ENCODE measurements at places on chromosomes 3 and 15.

GRCh38 chr3:128804811-128805155 lies 74.6 kb upstream of the ACAD9 start:
- no peak for DNase-seq

GRCh38 chr15:77409259-77410156 lies 10.4 kb downstream of the PEAK1 start:
- DNase-seq: no peak

DNA sequence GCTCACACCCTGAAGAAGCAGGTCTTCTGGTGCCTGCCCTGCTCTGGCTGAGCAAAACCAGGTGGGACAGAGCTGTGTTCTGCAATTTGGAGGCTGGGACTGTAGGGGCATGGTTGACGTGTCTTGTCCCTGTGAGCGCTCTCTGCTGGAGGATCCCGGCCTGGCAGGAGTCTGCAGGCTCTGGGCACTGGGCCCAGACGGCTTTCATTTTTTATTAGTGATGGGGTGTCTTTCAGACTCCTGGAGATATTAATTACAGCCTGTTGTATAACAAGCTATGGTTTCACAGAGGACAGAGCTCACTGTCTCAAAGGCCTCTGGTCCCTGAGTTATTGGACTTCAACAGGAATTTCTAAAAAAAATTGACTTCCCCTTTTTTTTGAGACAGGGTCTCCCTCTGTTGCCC lies 29.5 kb upstream of the ZNF710 start:
- peak; percentile 48 for DNase-seq

DNA sequence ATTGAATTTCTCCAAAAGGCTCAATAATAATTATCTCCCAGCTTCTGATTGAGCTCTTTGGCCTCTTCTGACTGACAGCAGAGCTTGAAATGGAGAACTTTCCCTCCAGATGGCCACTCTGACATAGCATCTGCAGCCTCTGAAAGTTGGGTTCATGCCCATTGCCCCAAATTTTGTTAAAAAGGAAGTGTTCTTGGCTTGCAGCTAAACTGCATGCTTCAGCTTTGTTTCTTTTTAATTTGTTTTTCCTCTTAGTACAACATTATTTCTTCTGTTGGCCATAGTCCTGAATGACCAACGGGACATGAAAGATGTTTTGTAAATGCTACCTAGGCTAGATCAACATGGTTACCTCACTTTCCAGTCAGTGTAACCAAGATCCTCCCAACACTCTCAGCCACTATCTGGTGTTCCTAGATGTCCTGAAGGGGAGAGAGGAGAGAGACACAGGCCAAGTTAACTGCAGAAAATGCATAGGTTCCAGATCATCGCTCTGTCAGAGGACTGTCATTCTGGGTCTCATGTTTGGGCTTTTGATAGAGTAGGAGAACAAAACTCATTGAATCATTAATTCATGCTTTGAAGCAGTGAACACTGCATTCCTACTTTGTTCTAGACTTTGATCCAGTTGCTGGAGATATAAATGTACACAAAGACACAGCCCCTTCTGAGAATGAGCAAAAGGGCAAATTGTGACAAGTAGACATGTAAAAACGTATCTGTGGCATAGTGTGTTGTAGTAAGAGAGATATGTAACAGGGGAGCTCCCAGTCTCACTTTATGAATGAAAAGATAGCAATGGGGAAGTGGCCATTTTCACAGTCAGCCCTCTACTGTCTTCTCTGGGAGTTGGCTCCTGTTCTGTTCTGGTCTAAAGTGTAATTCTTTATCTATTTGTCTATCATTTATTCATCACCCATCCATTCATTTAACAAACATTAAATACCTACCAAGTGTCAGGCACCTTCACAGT lies 156.2 kb downstream of the ZNF621 start:
- no peak for DNase-seq

- no peak for DNase-seq
Measured at GRCh38 chr3:38722781-38723568, 73.5 kb upstream of the SCN5A start.

- no peak for DNase-seq
Measured at GRCh38 chr3:127565711-127566110, 24.8 kb downstream of the TPRA1 start.

DNA sequence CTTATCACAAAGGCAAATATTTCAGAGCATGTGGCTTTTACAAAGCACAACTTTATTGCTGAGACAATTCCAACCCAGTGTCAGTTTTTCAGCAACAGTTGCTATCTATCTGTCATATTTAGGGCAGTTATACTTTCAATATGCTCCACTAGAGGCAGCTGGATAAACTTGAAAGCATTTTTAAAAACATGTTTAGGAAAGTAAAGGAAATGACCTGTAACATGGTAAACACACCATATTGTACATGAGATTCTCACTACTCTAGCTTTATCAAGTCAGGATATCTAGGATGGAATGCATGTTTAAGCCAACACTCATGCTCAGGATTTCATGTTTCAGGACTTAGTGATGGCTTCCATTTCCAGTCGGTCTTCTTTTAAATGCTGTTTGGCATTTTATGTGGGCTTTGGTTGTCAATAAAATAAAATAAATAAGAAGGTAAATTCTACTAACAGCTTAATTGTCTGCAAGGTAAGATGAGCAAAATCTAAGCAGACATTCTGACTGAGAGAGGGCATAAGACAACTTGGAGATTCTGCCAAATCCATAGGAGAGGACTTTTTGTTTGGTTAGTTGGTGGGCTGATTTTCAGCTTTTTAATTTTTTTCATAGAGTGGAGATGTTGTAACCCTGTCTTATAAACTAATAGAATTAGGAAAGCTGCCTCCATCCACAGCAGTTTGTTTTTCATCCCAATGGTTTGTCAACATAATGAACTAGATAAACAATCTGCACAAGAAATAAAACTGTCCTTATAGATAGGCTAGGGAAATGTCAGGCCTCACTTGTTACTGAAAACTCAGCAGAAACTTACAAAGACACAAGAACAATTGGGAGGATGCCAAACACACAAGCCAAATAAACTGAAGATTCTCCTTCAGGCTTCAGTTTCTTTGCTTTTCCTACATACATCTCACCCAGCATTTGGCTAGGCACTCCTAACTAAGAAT lies 63.4 kb upstream of the CPB1 start:
- DNase-seq: no peak

GRCh38 chr15:36358523-36358922 lies 220.9 kb upstream of the CDIN1 start:
- no peak for DNase-seq

DNA sequence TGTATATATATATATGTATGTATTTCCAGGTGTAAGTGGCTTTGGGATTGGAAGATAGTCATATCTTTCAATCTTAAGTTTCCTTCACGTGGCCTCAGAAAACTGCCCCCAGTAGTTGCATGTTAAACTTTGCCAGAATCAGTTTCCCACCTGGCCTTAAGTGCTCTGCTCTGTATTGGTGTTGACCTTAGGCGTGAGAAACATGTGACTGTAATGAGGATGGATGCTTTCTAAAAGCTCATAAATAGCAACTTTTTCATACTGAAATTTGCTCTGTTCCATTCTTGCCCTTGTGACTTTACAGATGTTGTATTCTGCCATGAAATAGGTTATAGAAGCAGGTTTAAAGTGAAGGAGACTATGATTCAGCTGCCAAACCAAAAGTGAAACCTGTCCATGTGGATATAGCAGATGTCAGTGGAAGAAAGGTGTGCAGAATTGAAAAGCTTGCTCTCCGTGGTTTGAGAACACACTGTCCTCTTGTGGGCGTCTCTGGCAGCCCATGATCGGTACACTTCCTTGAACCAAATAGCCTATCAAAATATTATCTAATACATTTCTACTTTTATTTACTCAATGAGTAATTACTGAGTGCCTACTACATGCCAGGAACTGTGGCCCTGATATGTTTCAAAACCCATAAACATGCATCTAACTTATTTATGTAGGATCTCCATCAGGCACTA lies 15.8 kb downstream of the SCG5 start:
- DNase-seq: no peak

GRCh38 chr3:40309925-40310695 lies 603 bp downstream of the EIF1B start:
- no peak for DNase-seq

- no peak for DNase-seq
Measured at GRCh38 chr15:69848551-69849231, 249.0 kb downstream of the TLE3 start.

- DNase-seq: peak; percentile 52
Measured at GRCh38 chr3:170689893-170690660, 104.2 kb upstream of the SLC7A14 start.

All from stimulated activated CD4-positive, alpha-beta T cell treated with anti-CD3 and anti-CD28 coated beads, TNF-alpha, amount 100 ng/mL, for 24 hours (primary cell).